Esophagus mucosa (tissue), 1 donor: ENCODE measurements at places on chromosomes 11 and 22. TPM values are rescaled to one million over a fixed set of nuclear protein-coding genes. Genes with fewer than 3 reads are reported as not detected.

Gene OR10D3
- not detected for total RNA-seq

DNA sequence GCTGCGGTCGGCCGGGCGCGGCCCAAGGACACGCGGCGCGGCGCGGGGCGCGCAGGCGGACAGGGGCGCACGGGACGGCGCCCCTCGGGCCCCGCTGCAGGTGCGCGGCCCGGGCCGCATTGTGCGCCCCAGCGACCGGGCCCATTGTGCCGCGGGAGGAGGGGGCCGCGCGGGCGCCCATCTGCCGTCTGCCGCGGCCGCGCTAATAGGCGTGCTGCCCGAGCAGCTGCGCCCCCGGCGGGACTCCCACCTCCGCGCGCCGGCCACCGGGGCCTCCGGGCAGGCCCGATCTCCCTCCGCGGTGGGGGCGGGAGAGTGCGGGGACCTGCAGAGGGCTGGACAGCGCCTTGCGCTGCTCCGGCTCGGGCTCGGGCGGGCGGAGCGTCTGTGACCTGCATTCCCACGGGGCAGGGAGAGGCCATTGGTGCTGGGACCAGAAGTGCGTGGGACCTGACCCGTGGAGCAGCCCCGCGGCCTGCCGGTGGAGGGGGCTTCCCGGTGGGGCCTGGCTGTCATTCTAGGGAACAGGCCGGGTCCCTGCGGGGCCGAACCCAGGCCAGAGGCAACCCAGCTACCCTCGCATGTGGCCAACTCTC lies 933 bp downstream of the BRSK2 start:
- no peak for ATAC-seq

Gene YPEL4
- total RNA-seq = not detected

GRCh38 chr22:19876314-19876940 lies 21.8 kb upstream of the GNB1L start:
- no peak for ATAC-seq

Gene MAML2
- 4.5 TPM for total RNA-seq

Gene ACTN3
- total RNA-seq = 0.44 TPM

DNA sequence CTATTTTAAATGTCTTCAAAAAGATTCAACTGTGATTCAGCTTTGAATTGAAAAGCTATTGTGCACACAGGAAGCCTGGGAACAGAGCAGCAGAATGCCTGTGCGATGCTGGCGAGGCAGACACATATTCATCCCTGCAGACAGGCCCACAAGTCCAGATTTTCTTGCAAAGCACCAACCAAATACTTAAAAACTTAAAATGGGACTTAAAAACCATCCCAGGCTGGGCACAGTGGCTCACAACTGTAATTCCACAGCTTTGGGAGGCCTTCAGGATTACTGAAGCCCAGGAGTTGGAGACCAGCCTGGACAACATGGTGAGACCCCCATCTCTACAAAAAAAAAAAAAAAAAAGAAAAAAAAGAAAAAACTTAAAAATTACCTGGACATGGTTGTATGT lies 122.6 kb upstream of the SERPIND1 start:
- no peak for ATAC-seq

DNA sequence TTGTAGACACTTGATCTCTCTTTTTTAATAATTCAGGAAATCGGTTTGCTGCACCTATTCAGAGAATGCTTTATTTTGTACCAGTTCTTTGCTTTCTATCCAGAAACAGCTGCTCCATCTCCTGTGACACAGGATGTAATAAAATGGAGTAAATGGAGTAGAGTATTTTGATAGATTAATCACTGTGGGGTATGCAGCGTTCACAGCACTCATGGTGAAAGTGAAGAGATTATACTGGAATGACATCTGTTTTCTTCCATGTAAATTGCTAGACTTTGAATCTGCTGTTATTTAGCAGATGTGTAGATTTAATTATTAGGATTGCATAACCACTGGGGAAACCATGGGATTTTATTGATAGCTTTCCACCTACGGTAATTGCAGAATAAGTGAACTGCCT lies 227.3 kb upstream of the ARHGAP42 start:
- ATAC-seq = no peak
